GM23338 (cell line): ENCODE measurements at places on chromosomes 6 and 20. TPM values are rescaled to one million over a fixed set of nuclear protein-coding genes. Genes with fewer than 3 reads are reported as not detected.
A peak's percentile ranks its signal among the peaks of the same experiment; 100 is the strongest.

DNA sequence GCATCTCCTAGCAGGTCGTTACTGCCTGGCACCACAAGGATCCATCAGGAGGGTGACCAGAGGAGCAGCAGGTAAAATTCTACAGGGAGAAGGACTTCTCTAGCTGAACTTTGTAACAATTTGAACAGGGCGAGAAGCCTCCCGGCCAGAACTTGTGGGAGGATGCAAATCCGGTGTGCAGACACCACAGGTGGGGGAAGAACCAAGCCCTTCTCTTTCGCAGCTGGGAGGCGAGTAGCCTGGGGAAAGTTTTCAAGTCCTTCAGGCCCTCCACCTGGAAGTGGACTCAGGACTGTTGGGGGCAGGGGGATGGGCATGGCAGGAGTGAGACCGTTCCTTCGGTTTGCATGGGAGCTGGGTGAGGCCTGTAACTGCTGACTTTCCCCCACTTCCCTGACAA, 42.7 kb upstream of the FAM210B start:
- no peak for DNase-seq

The CST5 gene
- total RNA-seq, result not detected in 2 replicates

The QKI gene
- 150 and 159 TPM in 2 replicates for total RNA-seq

GRCh38 chr20:14724468-14724867, 387.1 kb upstream of the FLRT3 start:
- no peak for DNase-seq

- DNase-seq, result no peak
Observed at GRCh38 chr20:62603021-62603906, 39.0 kb upstream of the SLCO4A1 start.

The HLA-DOB gene
- 0.23 TPM in 1 of 2 replicates, not detected in the other for total RNA-seq

The C6orf163 gene
- total RNA-seq, result 2.3 and 3.1 TPM in 2 replicates

The BNIP5 gene
- not detected in 2 replicates for total RNA-seq

- peak; percentile 4 for DNase-seq
Observed at GRCh38 chr6:46687619-46688097, at the start of gene TDRD6. Gene TDRD6 (plus strand): TSS chr6:46687885. CDS start chr6:46688129, 244 bp downstream.

GRCh38 chr6:165686596-165687365, 23.7 kb upstream of the PDE10A start:
- DNase-seq, result no peak

The DHX35 gene
- 20.1 and 25.9 TPM in 2 replicates for total RNA-seq

The CRISP2 gene
- 0.50 and 0.63 TPM in 2 replicates for total RNA-seq

- DNase-seq, result peak; percentile 94
Observed at GRCh38 chr6:141153563-141153962, 979.2 kb upstream of the GJE1 start.

The FOXC1 gene
- total RNA-seq, result 0.10 and 0.27 TPM in 2 replicates

- no peak for DNase-seq
Observed at GRCh38 chr6:168104636-168105035, 25.6 kb upstream of the FRMD1 start.

The TBPL1 gene
- 72.9 and 94.9 TPM in 2 replicates for total RNA-seq

- peak; percentile 68 for DNase-seq
Observed at GRCh38 chr6:63816982-63817436, 181.4 kb downstream of the PHF3 start.

DNA sequence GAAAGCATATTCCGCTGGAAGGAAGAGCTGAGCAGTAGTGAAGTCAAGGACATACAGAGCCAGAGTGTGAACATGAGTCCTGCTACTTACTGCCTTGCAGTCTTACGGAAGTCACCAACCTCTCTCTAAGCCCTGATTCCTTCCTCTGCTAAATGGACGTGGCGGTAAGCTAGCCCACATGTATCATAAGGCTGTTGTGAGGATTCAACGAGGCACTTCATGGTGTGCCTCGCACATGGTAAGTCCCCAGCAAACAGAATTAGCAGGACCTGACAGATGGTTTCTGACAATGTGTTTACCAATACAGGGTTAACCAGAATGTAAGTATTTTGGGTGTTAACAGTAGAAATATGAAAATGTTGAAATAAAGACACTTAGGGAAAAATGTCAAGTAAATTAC, 93.2 kb downstream of the IRF4 start:
- DNase-seq, result no peak

- no peak for DNase-seq
Observed at GRCh38 chr20:57043091-57043490, 223.3 kb downstream of the BMP7 start.

The KCNQ5 gene
- total RNA-seq, result 0.87 and 2.3 TPM in 2 replicates

The EYS gene
- total RNA-seq, result 0.38 TPM in 1 of 2 replicates, not detected in the other
